ENCODE measurements at places on chromosomes 4 and X.
A peak's percentile ranks its signal among the peaks of the same experiment; 100 is the strongest.

DNA sequence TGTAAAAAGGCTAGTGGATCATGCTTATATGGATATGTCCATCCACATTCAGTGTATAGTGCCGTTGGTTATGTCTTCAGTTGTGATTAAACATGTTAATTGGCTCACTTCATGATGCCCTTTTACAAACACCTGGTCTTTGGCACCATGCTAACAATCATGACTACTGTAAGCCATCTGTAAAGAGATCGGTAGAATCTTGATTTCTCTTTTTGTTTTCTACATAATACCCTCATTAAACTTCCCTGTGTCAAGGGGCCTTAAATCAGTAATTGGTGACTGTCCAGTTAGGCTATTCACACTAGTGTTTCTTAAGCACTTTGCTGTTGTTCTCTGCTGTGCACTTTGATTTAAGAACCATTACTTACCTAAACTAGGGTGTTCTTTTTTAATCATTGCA, 475.2 kb downstream of the RPA4 start:
- DNase-seq = no peak

DNA sequence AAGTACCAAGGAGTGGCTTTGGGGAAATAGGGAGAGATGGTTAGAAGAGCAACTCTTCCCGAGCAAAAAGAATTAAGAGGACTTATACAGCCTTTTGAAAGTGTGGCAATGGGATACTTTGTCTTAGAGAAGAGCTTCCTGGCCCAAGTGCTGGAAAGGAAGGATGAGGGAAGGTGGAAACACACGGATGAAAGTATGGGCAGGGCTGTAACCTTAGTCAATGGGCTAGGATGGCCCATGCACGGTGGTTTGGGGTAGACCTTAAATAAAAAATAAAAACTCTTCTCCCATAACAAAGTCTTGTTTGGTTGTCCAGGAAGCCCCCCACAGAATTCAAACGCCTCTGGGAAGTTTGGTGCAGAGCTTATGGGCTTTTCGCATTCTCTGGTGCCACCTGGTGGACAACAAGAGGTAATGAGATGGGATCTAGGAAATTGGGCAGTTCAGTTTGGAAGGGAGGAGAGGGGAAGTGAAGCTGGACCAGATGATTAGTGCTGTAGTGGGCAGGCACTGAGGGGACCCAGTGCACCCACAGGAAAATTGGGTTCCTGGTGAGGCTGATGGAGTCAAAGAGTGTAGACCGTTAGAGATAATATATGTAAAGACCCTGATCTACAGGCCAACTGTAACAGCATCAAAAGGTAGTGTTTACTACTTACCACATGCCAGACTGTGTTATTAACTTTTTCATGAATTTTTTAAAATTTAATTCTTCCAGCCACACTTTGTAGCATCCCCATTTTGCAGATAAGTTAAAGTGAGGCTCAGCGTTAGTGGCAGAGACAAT, 13.8 kb upstream of the ENOX2 start:
- DNase-seq = no peak

DNA sequence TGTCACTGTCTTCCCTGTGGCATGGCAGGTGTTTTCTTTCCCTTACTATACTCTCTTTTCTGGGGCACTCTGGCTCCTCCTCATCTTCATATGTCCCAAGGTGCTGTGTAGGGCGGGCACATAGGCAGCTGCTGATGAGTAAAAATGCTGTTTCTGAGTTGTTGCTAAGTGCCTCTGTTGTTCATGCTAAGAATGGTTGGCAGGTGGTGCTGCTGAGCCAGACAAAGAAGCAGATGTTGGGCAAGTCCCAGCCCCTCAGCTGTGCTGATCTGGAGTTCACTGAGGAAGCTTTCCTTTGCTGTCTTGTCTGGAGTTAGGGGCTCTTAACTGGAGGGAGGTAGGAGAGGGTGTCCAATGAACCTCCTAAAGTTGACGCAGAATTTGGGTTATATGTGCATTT, 40.6 kb downstream of the HADH start:
- peak; percentile 11 for DNase-seq

DNA sequence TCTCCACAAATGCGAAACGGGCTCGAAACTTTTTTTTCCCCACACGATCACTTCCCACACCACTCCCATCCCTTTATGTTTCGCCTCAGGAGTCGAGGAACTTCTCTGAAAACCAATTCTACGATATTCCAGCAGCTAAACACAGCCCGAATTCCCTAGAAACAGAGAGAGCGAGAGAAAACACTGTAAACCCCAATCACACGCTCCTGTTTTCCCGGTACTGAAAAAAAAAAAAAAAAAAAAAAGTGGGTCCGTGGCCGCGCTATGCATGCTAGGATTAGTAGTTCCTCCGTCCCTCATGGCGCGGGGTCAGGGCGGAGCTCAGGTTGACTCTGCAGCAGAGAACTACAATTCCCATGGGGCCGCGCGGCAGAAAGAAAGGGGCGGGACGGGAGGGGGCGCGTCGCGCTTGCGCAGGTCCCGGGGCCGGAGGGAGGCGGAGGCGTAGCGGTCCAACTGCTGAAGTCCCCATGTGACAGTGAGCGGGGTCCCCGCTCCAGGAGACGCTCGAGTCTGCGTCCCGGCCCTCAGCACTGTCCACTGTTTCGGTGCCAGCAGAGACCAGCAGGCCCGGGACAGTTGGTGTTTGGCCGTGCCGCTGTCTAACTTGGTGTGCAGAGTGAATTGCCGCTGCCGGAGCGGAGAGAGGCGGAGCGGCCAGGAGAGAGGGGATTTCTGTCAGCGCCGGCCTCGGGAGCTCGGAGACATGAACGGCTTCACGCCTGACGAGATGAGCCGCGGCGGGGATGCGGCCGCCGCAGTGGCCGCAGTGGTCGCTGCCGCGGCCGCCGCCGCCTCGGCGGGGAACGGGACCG, at the start of gene SAP30:
SAP30 (plus strand) TSS at position 478 of the 815 bp plus-strand sequence; CDS start at position 707, 229 bp downstream.
- DNase-seq = peak; percentile 96

- no peak for DNase-seq
These were observed 46.9 kb downstream of the GYPE start for GRCh38 chr4:143858456-143858855.

DNA sequence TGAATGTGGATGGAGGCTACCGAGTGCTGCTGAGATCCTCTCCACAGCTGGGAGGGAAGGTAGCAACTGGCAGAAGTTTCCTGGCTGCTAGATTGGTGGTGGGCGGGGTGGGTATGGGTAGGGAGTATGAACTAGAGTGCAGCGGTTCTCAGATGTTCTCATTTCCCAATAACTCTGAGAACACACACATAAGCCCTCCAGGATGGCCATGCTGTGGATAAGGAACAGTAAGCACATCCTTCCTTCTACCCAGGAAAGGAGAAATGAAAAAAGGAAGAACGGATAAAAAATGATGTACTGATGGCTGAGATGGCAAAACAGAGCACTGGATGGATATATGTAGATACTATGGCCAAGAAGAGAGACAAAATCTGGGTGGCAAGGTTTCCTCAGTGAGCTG, 116.0 kb downstream of the ZNF827 start:
- no peak for DNase-seq

DNA sequence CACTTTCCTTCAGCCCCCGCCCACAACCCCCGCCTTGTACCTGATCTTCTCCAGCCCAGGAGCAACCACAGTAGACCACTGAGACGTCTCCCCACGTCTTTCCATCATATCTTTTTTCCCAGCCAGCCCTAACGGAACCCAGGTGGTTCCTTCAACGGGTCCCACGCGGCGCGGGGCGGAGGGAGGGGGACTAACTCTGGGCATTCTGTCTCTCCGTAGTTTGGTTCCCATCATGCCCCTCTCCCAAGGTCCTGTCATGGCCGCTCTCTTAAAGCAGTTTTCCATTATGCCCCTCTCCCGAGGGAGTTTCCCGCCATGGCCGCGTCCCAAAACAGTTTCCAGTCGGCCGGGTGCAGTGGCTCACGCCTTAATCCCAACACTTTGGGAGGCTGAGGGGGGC, 21.5 kb upstream of the TBL1X start:
- no peak for DNase-seq

GRCh38 chr4:128854433-128854832, 44.9 kb downstream of the JADE1 start:
- DNase-seq = no peak

DNA sequence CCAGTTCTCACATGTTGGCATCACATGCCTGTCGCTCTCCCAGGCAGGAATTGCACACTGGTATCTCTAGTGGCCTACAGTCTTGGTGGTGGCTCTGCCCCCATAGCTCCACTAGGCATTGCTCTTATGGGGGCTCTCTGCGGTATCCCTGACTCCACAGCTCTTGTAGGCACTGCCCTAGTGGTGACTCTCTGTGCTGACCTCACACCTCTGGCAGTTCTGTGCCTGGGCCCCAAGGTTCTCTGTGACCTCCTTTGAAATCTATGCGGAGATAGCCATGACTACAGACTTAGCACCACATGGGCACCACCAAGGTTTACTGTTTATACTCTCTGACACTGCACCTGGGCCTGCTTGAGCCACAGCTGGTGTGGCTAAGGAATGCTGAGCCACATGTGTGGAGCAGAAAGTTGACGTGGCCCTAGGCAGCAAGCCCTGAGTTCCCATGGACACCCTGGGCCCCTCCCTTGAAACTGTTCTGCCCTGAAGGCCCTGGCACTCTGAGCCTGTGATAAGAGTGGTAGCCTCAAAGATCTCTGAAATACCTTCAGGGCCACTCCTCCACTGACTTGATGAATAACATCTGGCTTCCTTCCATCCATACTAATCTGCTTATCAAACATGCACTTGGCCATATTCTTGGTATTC, 8.0 kb downstream of the SLC9B1 start:
- DNase-seq = no peak

DNA sequence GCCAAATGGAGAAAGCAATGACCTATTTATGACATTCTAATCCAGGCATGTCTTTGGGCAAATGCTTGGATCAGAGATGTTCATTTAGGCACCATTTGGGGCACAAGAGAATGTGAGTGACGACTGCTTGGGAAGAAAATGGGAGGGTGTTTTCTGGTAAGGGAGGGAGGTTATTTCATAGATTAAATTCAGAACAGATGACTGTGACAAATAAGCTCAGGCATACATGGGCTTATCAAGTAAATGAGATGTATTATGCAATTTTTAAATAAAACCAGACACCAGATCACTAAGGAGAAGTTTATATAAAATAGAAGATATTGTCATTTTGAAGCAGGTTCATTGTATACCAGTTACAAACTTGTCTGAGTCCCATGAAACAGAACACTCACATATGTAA, 71.4 kb upstream of the UGT8 start:
- no peak for DNase-seq

DNA sequence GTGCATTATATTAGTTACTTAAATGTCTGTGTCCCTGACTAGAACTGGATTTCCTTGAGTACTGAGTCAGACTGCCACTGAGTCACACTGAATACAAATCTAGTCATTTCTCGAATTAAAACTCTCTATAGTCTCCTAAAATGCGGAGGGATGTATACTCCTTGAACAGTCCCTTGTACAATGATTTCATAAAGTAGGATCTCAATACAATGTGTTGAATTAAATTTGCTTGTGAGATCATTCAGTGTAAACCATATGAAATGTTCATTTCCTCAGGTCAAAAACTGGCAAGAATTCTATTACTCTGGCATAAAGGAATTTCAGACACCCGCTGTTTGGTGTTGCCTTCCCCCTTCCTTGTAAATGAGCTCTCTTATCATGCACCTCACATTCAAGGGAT, 17.5 kb upstream of the FAM241A start:
- DNase-seq = no peak

DNA sequence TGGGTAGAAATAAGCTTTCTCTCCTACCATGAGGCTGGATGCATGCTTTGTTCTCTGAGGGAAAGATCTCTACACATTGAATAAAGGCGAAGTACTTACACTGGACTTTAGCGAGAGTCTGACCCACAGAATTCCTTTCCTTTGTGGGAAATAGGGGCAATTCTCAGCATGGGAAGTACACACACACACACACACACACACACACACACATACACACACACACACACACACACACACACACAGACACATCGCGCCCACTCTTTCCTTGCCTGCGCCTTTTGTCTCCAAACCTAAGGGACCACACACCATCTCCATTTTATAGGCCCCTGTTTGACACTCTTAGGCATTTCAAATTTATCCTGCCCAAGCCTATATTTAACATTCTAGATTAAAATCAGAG, 83.8 kb downstream of the LUZP4 start:
- DNase-seq = no peak

- no peak for DNase-seq
These were observed 80.9 kb downstream of the NKX6-1 start for GRCh38 chr4:84417997-84418709.

DNA sequence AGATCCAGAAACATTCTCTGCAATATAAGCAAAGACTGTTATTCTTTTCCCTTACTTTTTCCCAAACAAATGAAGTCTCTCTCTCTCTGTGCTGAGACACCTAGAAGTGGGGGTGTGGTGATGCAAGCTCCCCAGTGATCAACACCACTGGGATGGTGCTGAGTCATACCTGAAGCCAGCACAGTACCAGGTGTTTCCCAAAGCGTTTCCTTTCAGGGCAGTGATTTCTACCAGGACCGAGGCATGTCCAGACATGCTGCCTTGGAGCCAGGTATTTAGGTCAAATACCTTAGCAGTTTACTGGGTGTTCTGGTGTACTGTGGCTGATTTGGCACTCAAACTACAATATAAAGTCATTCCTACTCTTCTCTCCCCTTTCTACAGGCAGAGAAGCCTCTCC, 726.5 kb downstream of the FAM133A start:
- no peak for DNase-seq

All from hypothalamus (tissue), 51 donors.